ENCODE measurements at places on chromosomes 6 and 20.

- no peak for DNase-seq
These were observed at the start of gene SRSF12 for GRCh38 chr6:89117211-89118108. SRSF12 (minus strand) TSS chr6:89118071; CDS start chr6:89117887, 184 bp downstream.

- peak; percentile 79 for DNase-seq
These were observed 95.3 kb upstream of the BHLHE23 start for GRCh38 chr20:63101781-63102720.

GRCh38 chr6:24154121-24154520, 28.1 kb downstream of the NRSN1 start:
- DNase-seq, result no peak

DNA sequence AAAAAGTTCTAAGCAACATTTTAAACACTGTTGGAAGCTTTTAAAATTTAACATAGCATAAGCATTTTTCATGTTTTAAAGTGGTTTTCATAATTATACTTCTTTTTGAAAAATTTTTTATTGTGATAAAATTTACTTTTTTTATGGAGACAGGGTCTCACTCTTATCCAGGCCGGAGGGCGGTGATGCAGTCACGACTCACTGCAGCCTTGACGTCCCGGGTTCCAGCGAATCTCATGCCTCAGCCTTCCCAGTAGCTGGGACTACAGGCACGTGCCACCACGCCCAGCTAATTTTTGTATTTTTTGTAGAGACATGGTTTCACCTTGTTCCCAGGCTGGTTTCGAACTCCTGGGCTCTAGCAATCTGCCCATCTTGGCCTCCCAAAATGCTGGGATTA, 46.1 kb upstream of the TULP4 start:
- no peak for DNase-seq

DNA sequence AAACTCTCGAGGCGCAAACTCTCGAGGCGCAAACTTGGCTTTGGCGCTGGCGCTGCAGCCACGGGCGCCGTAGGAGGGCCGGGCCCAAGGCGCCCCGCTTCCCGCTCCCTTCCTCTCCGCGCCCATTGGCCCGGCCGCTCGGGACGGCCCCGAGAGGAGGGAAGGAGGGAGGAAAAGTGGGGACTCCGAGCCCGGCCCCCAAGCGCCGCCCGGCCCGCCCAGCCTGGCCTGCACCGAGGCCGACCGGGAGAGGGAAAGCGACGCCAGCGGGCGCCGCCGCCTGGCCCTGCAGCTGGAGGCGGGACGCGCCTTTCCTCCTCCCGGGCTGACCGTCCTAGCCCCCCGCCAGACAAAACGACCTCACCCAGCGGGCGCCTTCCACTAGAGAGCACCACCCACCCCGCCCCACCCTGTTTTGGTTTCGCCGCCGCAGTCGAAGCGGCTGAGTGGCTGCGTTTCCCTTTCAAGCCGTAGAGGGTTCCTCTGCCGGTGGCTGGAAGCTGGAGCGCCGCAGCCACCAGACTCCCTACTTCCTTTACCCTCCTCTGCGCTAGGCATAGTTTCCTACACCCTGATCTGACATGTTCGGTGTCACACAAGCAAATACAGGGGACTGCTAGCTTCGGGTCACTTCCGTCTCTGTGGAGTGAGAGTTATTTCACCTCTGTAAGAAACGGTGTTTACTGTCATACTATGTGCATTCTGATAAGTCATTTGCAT, at the start of gene MBOAT1:
Gene MBOAT1 (minus strand): TSS at position 78 of the 720 bp plus-strand sequence. CDS start 235 bp downstream, outside the sequence.
- DNase-seq, result peak; percentile 94

GRCh38 chr6:78749326-78749725, 118.0 kb upstream of the IRAK1BP1 start:
- no peak for DNase-seq

GRCh38 chr20:23135449-23136420, 49.6 kb upstream of the CD93 start:
- no peak for DNase-seq

- DNase-seq, result no peak
These were observed 325.3 kb downstream of the GJA1 start for GRCh38 chr6:121760745-121761144.

DNA sequence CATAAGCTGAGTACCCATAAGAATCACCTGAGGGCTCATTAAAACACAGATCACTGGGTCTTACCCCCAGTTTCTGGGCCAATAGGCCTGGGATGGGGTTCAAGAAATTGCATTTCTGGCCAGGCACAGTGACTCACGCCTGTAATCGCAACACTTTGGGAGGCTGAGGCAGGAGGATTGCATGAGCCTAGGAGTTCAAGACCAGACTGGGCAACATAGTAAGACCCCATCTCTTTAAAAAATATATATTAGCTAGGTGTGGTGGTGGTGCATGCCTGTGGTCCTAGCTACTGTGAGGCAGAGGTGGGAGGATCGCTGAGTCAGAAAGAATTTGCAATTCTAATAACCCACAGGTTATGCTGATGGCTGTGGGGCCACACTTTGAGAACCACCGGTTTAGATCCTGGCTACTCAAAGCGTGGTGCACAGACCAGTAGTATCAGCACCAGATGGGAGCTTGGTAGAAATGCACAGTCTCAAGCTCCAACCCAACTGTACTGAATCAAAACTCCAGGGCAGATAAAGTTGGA, 2.0 kb downstream of the CCM2L start:
- no peak for DNase-seq
